ENCODE measurements at places on chromosomes 13 and 19.

- no peak for DNase-seq
Observed at GRCh38 chr13:30158774-30159445, 148.4 kb downstream of the KATNAL1 start.

DNA sequence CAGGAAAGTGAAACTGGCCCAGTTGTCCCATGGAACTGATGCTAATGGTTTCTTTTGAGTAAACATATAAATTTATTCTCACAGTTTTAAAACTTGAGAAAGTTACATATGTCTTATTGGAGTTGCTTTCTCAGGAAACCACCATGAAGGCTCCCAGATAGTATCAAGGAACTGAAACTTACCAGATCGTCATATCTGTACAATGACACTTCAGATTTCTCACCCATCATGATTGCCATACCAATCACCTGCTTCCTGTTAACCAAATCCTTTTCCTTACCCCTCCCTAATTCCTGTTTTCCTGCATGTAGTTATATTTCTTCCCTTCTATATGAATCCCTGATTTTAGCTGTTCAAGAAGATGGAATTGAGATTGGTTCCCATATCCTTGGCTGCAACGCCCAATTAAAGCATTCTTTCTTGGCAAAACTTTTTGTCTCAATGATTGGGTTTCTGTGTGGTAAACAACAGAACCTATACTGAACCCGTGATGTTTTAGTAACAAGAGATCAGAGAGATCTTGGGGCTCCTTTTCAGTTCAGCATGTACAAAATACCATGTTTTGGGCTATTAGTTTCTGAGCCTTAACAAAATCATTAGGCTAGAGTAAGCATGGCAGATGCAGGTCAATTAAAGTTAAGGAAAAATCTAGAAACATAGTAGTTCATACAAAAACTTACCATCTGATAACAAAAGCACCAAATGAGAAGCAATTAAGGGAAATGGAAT lies 781.3 kb upstream of the MIR17HG start:
- no peak for DNase-seq

DNA sequence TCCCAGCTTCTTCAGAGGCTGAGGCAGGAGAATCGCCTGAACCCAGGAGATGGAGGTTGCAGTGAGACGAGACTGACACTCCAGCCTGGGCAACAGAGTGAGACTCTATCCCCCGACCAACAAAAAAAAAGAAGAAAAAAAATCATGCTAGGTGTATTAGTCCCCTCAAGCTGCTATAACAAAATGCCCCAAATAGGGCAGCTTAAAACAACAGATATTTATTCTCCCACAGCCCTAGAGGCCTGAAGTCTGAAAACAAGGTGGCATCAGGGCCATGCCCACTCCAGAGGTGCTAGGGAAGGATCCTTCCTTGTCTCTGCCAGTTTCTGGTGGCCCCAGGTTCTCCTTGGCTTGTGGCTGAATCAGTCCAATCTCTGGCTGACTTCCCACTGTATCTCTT lies 8.6 kb upstream of the EHD2 start:
- DNase-seq: no peak

DNA sequence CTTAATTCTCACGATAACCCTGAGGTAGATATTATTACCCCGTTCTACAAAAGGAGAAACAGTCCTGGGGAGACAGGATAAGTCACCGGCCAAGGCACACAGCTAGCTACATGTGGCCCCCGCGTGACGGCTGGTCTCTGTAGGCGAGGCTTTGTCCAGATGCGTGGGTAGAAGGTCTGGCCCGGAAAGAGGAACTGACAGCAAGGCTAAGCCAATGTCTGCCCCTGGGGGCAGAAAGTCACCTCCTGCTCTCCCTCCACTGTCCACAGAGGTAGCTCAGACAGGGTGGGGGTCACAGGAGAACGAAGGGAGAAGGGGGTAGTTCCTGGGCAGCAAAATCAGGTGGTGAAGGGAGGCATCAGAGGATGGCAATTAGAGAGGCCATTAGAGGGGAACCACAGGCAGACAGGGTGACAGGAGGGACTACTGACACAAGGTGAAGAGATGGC lies 1.8 kb downstream of the APOC4 start:
- DNase-seq: no peak

DNA sequence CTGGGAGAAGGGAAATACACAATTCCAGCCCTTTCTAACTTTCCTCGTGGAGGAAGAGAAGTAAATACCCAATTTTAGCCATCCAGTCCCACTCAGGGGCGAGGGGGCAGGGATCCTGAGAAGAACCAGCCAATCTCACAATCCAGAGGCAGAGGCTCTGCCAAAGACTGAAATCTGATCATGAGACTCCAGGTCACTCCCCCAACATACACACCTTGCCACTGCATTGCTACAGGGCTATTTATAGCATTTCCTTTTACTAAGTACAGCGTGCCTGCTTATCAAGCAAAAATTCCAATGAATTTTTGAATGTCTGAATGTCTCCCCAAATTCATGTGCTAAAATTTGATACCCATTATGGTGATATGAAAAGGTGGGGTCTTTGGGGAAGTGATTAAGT lies 1687.5 kb downstream of the EFNB2 start:
- no peak for DNase-seq

DNA sequence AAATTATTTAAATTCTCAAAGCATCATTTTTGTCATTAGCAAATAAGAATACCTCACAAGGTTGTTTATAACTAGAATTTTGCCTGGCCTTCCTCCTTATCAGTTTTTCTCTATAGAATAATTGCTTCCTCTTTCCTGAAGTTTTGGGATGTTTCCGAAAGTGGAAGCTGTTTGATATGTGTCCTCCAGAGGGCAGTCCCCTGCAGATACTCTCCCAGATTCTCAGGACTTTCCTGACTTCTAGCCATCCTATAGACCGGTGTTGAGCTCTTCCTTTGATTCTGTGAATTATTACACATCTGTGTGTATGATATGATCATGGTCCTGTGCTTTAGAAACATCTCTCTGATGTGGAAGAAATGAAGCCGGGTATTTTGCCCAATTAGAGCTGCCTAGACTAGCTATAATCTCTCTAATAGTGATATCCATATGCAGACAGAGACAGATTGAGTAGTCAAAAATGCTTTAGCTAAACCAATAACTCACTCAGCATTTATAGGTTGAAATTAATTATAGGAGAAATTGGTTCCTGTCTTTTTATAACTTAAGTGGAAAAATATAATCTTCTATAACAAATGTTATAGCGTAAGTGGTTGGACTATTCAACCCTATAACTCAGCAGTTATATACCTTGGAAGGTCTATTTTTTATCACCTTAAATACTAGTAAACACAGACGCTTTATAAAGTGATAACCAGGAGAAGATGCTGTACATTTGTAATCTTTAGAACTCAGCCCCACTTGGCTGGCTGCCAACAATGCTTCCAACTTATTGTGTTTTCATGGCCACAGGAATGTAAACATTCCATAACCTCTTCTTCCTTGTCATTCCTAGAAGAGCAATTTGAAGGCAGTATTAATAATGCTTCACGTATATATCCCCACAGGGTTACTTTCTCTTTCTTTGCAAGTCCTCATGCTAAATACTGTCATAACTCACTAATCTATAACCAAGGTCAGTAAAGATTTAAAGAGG lies 201.0 kb upstream of the RXFP2 start:
- DNase-seq: no peak

GRCh38 chr19:2059422-2060201 lies 8.6 kb upstream of the MKNK2 start:
- DNase-seq: peak; percentile 55

DNA sequence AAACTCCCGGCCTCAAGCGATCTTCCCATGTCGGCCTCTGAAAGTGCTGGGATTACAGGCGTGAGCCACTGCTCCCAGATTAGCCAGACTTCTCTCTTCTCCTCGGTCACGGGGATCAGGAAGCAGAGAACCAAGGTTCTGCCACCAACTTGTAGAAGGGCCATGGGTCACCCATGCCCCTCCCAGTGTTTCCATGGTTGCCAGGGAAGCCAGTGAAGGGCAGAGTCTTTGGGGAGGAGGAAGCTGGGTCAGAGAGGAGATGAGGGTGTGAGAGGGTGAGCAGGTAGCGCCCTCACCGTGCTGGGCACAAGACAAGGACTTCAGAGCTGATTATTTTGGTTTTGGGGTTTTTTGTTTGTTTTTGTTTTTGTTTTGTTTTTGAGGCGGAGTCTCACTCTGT lies 77.1 kb downstream of the GNG7 start:
- no peak for DNase-seq

DNA sequence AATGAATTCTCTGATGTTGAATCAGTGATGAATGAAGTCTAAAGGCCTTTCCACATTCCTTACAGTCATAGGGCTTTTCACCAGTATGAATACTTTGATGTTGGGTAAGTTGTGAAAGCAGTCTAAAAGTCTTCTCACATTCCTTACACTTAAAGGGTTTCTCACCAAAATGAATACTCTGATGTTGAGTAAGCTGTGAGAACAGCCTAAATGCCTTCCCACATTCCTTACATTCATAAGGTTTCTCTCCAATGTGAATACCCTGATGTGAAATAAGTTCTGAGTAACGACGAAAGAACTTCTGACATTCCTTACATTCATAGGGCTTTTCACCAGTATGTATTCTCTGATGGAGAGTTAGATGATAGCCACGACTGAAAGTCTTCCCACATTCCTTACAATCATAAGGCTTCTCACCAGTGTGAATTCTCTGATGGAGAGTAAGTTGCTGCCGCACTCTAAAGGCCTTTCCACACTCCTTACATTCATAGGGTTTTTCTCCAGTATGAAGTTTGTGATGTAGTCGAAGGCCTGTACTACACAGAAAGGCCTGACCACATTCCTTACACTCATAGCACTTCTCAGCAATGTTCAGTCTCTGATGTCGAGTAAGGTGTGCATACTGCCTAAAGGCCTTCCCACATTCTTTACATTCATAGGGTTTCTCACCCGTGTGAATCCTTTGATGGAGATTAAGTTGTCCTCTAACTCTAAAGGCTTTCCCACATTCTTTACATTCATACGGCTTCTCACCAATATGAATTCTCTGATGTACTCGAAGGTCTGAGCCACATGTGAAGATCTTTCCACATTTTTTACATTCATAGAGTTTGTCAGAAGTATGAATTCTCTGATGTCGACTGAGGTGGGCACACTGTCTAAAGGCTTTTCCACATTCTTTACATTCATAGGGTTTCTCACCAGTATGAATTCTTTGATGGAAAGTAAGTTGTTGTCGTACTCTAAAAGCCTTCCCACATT lies 19.9 kb downstream of the ZFP30 start:
- no peak for DNase-seq

DNA sequence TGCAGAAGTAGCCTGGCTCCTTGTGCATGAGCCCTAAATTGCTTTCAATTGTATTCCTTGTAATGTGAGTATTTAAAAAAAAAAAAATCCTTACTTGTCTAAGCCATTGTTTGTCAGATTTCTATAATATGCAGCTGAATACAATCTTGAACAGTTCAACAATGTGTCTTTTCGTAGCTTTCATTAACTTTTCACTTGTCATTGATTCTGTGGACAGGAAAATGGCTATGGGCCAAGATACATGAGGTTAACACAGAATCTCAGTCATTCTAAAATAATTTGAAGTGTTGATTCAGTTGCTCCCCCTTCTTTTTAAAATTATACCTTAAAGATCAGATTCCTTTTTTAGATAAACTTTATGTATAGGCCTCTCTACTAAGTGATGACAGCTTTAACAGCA lies 395.8 kb upstream of the KLF12 start:
- DNase-seq: no peak

GRCh38 chr13:54536112-54536511 lies 1507.5 kb downstream of the OLFM4 start:
- peak; percentile 69 for DNase-seq

- DNase-seq: no peak
Observed at GRCh38 chr13:70432276-70432805, 324.1 kb upstream of the KLHL1 start.

DNA sequence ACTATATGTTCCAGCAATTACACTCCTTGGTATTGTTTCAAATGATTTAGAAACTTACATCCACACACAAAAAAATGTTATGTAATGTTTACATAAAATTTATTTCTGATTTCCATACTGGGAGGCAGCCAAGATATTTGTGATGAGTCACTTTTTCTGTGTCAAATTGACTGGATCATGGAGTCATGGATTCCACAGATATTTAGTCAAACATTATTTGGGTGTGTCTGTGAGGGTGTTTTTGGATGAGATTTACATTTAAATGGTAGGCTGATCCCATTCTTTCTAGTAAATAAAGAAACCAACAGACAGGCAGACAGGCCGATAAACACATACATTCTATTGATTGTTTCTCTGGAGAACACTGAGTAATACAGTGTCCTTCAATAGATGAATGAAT lies 562.8 kb downstream of the SLITRK6 start:
- peak; percentile 1 for DNase-seq

DNA sequence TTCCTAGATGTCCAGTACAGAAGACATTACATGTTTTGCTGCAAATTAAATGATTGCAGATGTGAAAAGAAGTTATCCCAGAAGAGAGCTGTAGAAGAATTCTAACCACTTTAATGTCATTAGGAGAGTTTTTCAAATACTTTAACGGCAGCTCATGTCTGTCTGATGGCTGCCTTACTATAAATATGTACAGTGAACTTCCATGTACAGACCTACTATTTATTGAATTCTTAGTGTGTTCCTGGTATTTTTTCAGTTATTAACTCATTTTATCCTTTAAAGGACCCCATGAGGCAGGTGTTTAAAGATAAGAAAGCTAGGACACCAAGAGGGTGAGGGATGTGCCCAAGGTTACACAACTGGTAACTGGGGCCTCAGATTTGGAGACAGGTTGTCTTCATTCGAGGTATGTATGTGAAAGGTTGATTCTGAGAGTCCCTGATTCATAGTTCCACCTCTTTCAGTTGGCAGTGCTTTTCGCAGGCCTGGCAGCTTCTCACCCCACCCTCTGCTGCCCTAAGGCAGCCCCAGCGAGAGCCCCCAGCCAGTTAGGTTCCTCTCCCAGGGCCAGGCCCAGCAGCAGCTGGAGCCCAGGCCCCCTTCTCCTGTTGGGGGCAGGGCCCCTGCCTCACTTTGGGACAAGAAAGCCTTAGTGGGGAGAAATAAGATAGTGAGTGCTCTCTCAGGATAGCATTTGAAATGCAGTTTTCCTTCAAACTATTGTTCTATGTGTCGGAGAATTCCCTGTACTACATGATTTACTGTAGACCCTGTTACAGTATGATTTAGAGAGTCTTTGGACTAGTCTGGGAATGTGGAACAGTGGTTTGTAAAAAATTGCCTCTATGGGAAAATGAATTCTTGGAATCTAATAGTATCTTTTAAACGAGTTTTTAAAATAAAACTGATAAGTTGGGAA lies 67.7 kb upstream of the TEX29 start:
- DNase-seq: no peak

DNA sequence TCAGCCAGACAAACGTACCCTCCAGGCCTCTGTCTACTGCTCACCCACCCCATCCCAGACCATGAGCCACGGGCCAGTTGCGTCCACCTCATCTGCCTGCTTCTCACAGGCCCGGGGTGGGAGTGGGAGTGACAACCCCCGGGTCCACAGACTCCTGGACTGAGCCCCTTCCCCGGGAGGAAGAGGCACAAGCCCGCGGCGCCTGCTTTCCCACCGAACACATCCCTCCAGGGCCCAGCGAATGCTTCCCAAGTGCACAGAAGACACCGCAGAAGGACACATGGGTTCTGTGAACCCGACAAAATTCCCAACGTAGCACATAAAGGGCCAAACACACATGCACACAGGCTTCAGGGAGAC lies 18.0 kb upstream of the PLPP2 start:
- DNase-seq: no peak

Data from foreskin melanocyte (primary cell).